Activated T-cell treated with anti-CD3 and anti-CD28 coated beads for 48 hours (primary cell): ENCODE measurements at places on chromosomes 3 and 15.

DNA sequence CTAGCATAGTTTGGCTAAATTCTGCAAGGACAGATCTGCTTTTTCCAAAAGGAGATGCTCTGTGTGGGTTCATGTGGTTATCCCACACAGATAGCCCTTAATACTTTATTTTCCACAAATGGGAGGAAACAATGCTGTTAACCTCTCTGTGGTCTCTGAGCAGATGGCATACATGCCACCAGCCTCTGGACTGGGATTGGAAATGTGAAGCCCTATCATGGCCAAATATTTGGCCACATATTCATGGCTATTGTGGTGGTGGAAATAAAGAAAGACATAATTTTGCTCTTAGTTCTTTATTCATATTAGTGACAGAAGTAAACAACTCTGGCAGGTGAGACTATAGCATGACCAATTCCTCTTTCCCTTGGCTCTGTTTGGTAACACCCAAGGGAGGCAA is 726.2 kb downstream of the ROBO1 start:
- DNase-seq = no peak

GRCh38 chr3:177193688-177194268 is 3.5 kb downstream of the TBL1XR1 start:
- DNase-seq = no peak

DNA sequence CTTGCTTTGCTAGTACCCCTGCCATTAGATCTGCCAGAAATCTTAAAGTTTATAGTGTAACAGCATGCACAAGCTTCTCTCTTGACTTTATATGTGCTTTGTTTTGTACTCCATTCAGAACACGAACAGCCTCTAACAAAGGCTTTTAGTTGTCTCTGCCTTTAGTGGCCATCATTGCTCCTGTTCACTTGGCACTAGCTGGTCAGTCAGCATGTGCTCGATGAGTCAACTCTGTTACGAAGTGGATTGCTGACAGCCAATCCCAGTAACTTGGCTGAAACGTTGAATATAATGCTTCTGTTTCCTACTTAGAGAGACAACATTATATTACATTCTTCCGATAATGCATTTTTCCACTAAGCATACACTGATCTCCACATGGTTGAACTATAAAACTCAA is 349.2 kb downstream of the NAALADL2 start:
- DNase-seq = no peak

DNA sequence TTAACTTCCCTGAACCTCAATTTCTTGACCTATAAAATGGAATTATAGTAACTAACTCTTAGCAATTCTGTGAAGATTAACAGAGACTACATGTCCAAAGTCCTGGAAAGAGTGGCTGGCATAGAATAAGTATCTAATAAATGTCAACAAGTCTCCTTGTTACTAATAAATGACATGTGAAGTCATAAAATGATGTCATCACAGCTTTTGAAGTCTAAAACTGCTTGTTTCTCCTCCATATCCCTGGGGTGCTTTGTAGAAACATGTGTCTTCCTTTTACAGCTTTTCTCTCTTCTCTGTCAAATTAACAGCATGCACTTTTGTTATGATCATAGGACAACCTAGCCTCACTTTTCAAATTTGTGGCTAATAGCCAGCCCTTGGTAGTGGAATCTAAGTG is 510.2 kb downstream of the NTRK3 start:
- no peak for DNase-seq

GRCh38 chr3:67551361-67552016 is 102.9 kb downstream of the SUCLG2 start:
- DNase-seq = no peak

- DNase-seq = no peak
Observed at GRCh38 chr3:94036909-94037507, 8.6 kb upstream of the STX19 start.

DNA sequence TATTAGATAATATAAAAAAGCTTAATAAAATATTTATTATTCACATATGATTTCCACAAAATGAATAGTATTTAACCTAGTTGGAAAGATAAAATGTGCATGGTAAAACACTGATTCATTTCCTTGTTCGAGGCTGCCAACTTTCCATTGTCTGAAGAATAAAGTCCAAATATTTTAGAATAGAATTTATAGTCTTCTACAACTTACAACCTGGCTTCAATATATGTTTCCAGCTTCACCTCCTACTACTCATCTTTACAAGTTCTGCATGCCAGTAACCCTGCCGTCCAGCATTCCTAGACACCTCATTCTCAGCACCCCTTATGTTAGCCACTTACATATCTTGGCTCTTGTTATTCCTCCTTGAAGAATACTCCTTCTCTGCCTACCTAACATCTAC is 244.5 kb downstream of the FGF12 start:
- no peak for DNase-seq
